ENCODE measurements at places on chromosomes 5 and 9. TPM values are rescaled to one million over a fixed set of nuclear protein-coding genes. Genes with fewer than 3 reads are reported as not detected.

- DNase-seq: peak; percentile 88
Observed at GRCh38 chr9:110208031-110208430, at the start of gene C9orf152. Gene C9orf152, minus strand, starts transcription at chr9:110208159. Its CDS starts 580 bp downstream, at chr9:110207579.

GRCh38 chr5:77972469-77973252, 196.5 kb upstream of the TBCA start:
- peak; percentile 46 for DNase-seq

DNA sequence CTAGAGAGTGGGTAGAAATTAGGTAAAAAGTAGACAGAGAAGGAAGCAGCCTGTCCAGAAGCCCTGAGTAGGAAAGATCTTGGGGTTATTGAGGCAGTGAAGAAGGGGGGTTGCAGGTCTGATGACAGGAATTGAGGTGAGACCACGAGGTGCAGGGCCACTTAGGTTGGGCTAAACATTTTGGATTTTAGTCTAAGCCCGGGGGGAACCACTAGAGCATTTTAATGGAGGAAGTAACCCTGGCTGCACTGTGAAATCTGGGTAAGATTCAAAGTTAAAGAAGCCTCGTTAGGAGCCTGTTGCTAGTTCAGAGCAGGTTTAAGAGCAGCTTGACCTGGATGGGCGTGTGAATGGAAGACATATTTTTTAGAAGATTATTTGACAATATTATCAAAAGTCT, 38.3 kb downstream of the MAP3K1 start:
- no peak for DNase-seq

DNA sequence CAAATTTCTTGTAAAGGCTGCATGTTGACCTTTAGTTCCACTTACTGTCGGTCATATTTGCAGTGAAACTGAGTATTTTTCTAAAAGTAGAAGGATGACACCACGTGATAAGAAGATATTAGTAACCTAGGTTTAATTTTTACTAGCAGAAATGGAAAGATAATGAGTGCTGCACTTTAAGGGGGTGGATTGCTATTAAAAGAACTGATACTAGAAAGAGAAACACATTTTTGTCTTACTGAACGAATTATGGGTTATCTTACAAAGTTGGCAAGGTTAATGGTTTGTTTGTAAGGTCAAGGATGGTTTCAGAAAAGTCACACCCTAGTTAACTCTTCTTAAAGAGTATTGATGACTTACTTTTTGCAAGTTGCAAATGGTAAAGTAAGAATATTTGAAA, 2.4 kb downstream of the MACIR start:
- DNase-seq: no peak

- peak; percentile 34 for DNase-seq
Observed at GRCh38 chr9:125904155-125904851, 157.1 kb downstream of the PBX3 start.

- no peak for DNase-seq
Observed at GRCh38 chr5:149886060-149886459, 58.5 kb downstream of the PDE6A start.

DNA sequence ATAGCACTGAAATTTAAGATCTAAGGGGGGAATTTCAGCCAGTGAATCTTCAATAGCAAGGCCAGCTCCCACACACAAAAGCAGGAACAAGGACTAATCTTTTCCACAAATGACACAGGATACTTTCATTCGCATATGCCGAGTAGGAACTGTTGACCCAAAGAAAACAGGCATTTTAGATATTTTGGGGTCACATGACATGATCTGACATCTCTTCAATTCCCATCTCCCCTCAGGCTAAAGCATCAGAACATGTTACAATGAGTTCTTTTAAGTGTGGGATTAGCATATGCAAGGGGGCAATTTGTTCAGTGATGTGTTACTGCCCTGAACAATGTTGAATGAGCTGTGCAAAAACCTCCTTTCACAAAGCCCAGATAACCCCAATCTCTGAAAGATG, 68.2 kb downstream of the TLE1 start:
- DNase-seq: no peak

DNA sequence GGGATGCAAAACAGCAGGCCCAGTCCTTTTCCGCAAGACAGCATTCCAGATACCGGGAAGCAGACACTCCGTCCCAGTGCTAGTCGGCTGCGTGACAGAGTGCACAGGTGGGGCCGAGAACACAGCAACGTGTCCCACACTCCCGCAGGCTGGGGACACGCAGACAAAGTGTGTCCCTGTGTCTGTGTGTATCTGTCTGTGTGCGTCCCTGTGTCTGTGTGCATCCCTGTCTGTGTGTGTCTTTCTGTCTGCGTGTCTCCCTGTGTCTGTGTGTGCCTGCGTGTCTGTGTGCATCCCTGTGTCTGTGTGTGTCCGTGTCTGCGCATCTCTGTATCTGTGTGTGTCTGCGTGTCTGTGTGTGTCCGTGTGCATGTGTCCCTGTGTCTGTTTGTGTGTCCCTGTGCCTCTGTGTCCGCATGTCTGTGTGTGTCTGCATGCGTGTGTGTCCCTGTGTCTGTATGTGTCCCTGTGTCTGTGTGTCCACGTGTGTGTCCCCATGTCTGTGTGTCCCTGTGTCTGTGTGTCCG, 137.0 kb downstream of the MRPL36 start:
- DNase-seq: no peak

- DNase-seq: no peak
Observed at GRCh38 chr9:107049803-107050184, 186.8 kb downstream of the ZNF462 start.

DNA sequence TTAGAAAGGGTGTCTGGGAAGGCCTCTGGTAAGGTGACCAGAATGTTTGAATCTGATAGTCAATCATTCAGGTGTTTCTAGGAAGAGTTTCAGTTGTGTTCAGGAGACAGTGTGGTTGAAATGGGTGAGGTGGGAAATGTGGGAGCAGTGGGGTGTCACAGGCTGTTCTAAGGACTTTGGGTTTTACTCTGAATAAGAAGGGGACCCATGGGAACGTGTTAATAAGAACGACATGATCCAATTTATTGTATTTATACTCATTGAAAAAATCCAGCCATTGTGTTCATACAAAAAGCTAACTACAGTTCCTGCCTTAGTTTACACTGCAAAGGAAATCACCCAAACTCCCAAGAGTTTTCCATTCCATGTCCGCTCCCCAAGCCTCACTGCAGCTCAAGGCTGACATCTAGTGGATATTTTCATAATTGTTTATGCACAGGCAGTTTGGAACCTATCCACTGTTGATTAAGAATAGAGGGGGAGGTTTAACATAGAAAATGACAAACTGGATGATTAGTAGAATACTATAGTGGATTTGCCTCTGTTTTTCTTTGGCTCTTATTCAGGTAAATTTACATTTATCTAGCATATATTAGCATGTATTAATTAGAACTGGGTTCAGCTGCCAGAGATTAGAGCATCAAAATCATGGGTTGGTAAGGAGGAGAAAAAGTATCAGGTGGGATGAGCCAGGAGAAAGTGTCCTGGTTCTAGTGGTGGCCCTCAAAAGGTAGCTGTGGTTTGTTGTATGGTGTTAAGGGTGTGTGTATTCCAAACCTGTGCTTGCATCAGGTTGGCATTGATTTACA, 17.7 kb downstream of the CAVIN4 start:
- no peak for DNase-seq

GRCh38 chr9:27933210-27934025, 360.1 kb upstream of the C9orf72 start:
- no peak for DNase-seq

DNA sequence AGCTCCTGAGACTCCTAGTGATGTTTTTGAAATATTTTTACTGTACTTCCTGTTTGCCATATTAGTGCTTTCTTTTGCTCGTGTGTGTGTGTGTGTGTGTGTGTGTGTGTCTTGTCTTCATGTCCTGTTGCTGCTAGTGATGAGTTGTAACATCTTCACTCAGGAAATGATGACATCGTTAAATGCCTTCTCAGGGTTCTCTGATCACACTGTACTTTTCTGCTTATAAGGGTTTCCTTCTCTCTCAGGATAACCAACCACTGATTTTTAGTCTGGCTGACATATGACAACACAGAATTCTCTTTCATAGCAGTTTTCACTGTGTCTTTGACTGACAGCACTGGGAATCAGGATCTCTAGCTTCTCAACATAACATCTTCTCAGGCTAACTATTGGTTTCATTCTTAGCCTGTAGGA, 16.1 kb downstream of the SV2C start:
- no peak for DNase-seq

GRCh38 chr5:79305706-79306105, 69.8 kb downstream of the JMY start:
- no peak for DNase-seq

GRCh38 chr5:132130918-132131715, 57.5 kb downstream of the CSF2 start:
- no peak for DNase-seq

Gene PCDHA4
- 1.0 TPM for total RNA-seq

Gene DCAF12
- total RNA-seq: 54.3 TPM

Gene KCNMB1
- total RNA-seq: 14.7 TPM

Gene IL4
- total RNA-seq: not detected

Gene ETF1
- total RNA-seq: 47.8 TPM

Gene LIFR
- total RNA-seq: 86.2 TPM

Gene PAEP
- total RNA-seq: not detected

Gene PCDHGB7
- total RNA-seq: 5.9 TPM

Gene PPP1R26
- total RNA-seq: 11.6 TPM

Gene PLAC8L1
- total RNA-seq: not detected

Gene FOXD4L3
- total RNA-seq: not detected

Gene OCLN
- 81.9 TPM for total RNA-seq

Gene TMED7
- total RNA-seq: 54.3 TPM

Data from stomach (tissue), 19 donors.